Activated T-helper 17 cell treated with anti-CD3 and anti-CD28 coated beads, Interleukin-2, amount 50 U/mL, for 72 hours (primary cell): ENCODE measurements at places on chromosomes 11 and 22. TPM values are rescaled to one million over a fixed set of nuclear protein-coding genes. Genes with fewer than 3 reads are reported as not detected.

DNA sequence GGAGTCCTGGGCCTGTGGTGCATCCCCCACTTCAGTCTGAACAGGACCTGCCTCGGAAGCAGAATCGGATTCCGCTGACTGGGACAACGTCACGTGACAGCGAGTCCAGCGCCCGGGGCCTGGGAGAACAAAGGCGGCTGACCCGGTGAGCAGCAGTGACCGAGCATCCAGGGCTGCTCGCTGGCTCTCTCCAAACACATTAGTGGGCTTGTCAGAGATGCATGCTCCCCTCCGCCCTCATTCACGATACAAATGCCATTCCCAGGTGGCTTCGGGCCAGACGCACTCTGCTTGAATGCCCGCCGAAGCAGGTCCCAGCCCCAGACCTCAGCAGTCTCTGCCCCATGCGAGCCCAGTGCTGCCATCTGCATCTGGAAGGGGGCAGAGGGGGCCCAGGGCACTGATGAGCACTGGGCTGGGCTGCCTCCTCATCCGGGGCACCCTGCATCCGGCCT, 91.0 kb downstream of the WNT7B start:
- no peak for ATAC-seq

GRCh38 chr11:83736684-83737083, 450.5 kb upstream of the CCDC90B start:
- ATAC-seq = no peak

DNA sequence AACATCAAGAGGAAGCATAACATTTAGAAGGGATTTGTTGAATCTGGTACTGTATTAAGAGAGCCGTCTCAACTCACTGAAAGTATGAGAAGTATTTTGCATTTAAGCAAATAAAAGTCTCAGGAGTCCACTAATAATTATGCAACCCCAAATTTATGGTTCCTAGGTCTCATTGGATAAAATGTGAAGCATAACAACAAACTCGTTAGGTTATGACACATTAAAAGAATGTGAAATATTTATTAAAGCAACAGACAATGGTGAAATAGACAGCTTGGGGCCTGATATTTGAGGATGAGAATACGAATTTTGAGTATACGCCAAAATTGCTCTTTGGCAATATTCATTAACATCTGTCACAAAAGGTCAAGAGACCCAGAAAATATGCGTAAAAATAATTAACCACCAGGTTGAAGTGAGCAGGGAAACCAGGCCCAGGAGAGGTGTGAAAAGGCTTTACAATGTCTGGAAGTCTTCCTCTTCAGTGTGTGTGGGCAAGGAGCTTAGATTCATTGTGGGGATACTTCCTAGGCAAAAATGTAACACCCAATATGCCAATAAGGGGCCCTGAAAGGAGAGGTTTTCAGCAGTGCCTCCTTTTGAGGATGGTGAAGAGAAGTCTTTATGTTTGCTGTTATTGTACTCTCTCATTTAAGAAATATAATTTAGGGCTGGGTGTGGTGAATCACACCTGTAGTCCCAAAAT, 89.2 kb downstream of the FDX1 start:
- no peak for ATAC-seq

- no peak for ATAC-seq
Observed at GRCh38 chr22:47775686-47776085, 1013.2 kb downstream of the TBC1D22A start.

OR2AG1 gene
- total RNA-seq = not detected

APOBEC3B gene
- total RNA-seq = 33.6 TPM
